ENCODE measurements at places on chromosomes 13 and 19.
A peak's percentile ranks its signal among the peaks of the same experiment; 100 is the strongest.

- DNase-seq = no peak
- no peaks in the 10 kb centered on the region for H3K36me3 ChIP-seq
- no peaks in the 10 kb centered on the region for H3K4me1 ChIP-seq
- H3K4me3 ChIP-seq = no peak overlapping the region
- no peak overlapping the region for H3K27ac ChIP-seq
Observed at GRCh38 chr19:34539396-34539795, 57.8 kb downstream of the WTIP start.

DNA sequence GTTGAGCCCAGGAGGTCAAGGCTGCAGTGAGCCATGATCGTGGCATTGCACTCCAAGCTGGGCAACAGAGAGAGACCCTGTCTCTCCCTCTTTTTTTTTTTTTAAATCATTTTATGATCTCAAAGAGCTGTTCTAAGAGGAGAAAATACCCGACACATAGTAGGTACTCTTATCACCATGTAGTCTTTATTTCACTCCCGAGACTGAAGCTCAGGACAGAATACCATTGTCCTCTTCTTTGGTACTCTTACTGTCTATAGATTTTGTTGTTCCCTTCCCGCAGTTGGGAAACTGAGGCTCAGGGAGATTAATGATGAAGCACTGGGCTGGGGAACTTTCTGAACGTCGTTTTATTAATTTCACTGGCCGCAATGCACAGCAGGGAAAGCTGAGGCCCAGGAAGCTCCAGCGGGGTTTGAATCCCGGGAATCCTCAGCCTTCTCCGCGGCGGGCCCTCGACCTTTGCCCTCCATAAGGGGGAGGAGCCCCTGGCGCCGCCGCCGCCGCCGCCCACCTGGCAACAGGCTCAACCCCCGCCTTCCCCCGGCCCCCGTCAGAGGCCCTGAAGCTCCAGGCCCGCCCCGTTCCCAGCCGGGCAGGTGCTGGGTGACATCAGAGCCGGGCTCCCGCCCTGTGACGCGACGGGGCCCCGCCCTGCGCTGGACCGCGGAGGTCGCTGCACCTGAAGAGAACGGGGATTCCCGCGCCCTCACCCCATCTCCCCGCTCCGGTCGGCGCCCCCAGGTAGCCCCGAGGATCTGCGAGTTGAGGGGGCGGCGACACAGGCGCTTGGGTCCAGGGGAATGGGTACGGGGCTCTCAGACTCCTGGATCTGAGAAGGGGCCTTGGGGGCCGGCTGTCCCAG lies 1.6 kb downstream of the MYH14 start:
- no peaks in the 10 kb centered on the region for H3K36me3 ChIP-seq
- DNase-seq = peak; percentile 81
- H3K27ac ChIP-seq = peak overlapping the region; percentile 76
- peak overlapping the region; percentile 67 for H3K4me3 ChIP-seq
- H3K27me3 ChIP-seq = peaks cover 58% of the 10 kb centered on the region

DNA sequence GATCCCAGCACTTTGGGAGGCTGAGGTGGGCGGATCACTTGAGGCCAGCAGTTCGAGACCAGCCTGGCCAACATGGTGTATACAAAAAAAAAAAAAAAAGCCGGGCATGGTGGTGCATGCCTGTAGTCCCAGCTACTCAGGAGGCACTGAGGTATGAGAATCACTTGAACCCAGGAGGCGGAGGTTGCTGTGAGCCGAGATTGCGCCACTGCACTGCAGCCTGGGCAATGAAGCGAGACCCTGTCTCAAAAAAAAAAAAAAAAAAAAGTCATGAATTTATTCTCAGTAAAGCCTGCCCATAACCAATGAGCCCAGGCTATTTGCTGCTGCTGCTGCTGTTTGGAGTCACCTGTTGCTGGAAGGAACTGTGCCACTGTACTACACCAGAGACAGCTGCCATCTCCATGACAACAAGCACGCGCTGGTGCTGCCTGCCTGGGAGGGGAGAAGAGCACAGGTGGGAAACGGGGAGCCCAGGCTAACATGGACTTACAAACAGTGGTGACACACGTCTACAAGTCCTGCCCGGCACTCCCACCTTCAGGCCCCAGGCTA lies 11.3 kb downstream of the ZFR2 start:
- H3K36me3 ChIP-seq = no peaks in the 10 kb centered on the region
- no peak overlapping the region for H3K27ac ChIP-seq
- H3K27me3 ChIP-seq = no peaks in the 10 kb centered on the region
- DNase-seq = no peak

DNA sequence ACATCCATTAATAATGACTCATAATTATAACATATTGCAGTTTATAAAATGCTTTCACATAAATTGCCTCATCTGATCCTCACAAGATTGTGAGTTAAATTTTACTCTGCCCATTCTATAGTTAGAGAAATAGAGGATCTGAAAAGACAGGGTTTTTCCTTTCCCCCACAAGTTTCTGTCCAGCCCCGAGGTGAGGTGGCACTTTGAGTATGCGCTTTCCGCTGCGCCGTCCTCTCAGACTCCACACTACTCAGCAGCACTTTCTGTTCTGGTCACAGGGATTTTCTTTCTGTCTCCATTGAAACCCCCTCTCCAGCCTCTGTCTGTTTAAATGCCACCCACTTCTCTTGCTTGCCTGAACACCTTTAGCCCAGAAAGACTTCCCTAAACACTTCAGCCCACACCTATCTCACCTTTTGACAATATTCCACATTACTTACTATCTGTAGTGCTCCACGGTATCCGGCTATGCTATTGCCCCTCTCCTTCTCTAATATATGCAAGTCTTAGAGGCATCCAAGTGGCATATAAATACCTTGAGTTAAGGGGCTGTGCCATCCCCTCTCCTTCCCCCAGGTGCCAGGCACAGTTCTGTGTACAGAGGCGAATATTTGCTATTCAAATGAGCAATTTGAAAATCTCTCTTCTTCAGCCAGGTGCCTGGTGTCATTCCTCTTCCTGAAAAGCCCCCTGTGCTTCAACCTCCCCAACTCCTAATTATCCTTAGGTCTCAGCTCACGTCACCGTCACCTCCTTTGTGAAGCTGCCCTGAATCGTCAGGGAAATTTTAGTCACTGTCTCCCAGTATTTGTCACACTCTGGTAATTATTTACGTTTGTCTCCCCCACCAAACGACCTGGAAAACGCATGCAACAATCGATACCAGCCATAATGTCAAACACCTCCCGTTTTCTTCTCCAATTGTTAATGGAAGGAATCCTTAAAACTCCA lies 268.7 kb downstream of the NHLRC3 start:
- no peak overlapping the region for H3K27ac ChIP-seq
- H3K4me1 ChIP-seq = peaks cover 8% of the 10 kb centered on the region
- H3K27me3 ChIP-seq = no peaks in the 10 kb centered on the region

DNA sequence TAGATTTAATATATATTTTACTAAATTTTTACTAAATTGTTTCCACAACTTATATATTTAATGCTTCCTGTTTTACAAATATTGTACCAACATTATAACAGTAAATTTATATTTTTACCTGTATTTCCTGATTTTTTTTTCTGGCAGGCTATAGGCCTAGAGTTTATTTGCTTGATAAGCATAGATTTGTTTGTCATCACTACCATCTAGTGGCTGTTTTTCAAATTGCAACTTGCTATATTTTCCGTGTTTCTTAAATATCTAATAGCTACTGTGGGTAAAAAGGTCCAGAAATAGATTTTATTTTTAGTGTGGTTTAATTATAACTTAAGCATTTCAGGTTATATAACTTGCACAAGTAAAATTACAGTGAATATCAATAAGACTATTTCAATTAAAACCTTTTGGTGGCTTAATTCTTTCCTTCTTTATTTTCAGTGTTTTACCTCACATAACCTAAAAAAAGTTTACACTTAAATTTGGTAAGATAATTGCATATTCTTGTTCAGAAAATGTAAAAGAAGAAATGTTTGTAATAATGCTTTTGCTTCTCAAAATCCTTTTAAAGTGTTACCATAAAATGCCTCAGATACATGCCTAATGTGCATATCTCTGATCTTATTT lies 60.6 kb downstream of the NDFIP2 start:
- no peak overlapping the region for H3K4me3 ChIP-seq
- H3K4me1 ChIP-seq = peaks cover 4% of the 10 kb centered on the region
- no peak for DNase-seq
- H3K27ac ChIP-seq = no peak overlapping the region
- peaks cover 9% of the 10 kb centered on the region for H3K36me3 ChIP-seq

DNA sequence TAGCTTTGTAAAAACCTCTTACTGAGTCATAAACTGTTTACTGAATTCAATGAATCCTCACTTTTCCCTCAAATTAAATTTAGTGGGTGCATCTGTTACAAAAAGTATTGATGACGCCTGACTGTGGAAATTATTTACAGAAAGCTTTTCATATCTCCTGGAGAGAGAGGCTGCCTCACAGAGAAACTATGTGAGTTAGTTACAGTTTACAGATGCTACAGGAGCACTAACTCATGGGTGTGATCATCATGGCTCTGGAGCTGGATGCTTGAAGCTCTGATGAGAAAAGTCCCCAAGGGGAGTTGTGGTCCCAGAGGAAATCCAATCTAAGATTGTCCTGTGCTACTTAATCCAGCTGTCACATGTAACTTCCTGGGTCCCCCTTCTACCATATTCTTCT lies 590.8 kb downstream of the LMO7 start:
- H3K36me3 ChIP-seq = no peaks in the 10 kb centered on the region
- H3K4me1 ChIP-seq = no peaks in the 10 kb centered on the region
- no peaks in the 10 kb centered on the region for H3K27me3 ChIP-seq
- no peak overlapping the region for H3K27ac ChIP-seq
- no peak overlapping the region for H3K4me3 ChIP-seq

GRCh38 chr13:26197298-26197697 lies 24.8 kb downstream of the RNF6 start:
- DNase-seq = no peak
- no peaks in the 10 kb centered on the region for H3K4me1 ChIP-seq
- no peak overlapping the region for H3K4me3 ChIP-seq

GRCh38 chr13:25179011-25179410 lies 6.9 kb upstream of the AMER2 start:
- H3K4me1 ChIP-seq = peaks cover 12% of the 10 kb centered on the region
- no peaks in the 10 kb centered on the region for H3K36me3 ChIP-seq
- H3K27ac ChIP-seq = no peak overlapping the region
- no peak for DNase-seq
- peaks cover 21% of the 10 kb centered on the region for H3K27me3 ChIP-seq

- peaks cover 19% of the 10 kb centered on the region for H3K4me1 ChIP-seq
- no peak overlapping the region for H3K27ac ChIP-seq
- no peak for DNase-seq
- no peak overlapping the region for H3K4me3 ChIP-seq
Observed at GRCh38 chr13:75399168-75399878, 82.6 kb downstream of the TBC1D4 start.

DNA sequence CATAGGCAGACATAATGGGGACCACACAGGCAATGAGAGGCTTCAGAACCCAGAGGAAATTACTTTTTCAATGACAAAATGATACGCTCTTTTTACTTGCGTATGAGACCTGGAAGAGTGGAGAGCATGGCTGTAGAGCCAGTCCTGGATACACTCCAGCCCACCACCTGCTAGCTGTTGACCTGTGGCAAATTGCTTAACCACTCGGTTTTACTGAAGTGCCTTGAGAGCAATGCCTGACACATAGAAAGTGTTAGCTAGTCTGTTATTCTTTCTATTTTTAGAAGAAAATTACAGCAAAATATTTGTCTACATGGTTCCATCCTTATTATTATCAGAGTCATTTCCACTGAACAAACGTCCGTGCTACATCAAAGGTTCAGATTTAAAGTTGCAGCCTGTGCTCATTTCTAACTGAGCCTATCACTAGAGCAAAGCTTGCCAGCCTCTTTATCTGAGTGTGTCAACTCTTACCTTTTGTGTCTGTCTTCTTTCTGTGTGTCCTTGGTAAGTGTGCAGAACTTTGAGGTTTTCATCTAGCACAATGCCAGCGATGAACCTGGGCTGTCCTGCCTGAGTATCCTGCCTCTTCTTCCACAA lies 9.6 kb upstream of the GPR183 start:
- H3K27me3 ChIP-seq = no peaks in the 10 kb centered on the region
- no peak overlapping the region for H3K27ac ChIP-seq
- H3K4me3 ChIP-seq = no peak overlapping the region
- no peak for DNase-seq

DNA sequence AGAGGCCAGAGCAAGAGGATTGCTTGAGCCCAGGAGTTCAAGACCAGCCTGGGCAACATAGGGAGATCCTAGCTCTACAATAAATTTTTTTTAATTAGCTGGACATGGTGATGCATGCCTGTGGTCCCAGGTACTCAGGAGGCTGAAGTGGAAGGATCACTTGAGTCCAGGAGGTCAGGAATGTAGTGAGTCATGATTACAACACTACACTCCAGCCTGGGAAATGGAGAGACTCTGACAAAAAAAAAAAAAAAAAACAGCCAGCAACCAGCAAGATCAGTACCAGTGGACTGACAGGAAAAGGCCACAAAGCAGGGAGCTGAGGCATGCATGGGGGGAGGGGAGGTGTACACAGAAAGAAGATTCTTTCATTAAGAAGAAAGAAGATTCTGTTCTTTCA lies 52.7 kb upstream of the RFXAP start:
- H3K4me3 ChIP-seq = no peak overlapping the region
- no peaks in the 10 kb centered on the region for H3K27me3 ChIP-seq
- no peak for DNase-seq
- H3K36me3 ChIP-seq = peaks cover 11% of the 10 kb centered on the region
- no peak overlapping the region for H3K27ac ChIP-seq

- peak overlapping the region; percentile 95 for H3K27ac ChIP-seq
- H3K27me3 ChIP-seq = no peaks in the 10 kb centered on the region
- no peak for DNase-seq
- peaks cover 9% of the 10 kb centered on the region for H3K36me3 ChIP-seq
- H3K4me3 ChIP-seq = no peak overlapping the region
Observed at GRCh38 chr19:34269968-34270621, 15.7 kb downstream of the GARRE1 start.
